ENCODE measurements at places on chromosomes 16 and 17. TPM values are rescaled to one million over a fixed set of nuclear protein-coding genes. Genes with fewer than 3 reads are reported as not detected.

B9D1 gene
- 25.1 TPM for total RNA-seq

FOXL1 gene
- total RNA-seq = not detected

CRISPLD2 gene
- total RNA-seq = 160 TPM

GAST gene
- not detected for total RNA-seq

EIF3C gene
- 129 TPM for total RNA-seq

TEN1 gene
- total RNA-seq = 29.0 TPM

HIC1 gene
- total RNA-seq = 3.6 TPM

XAF1 gene
- 32.9 TPM for total RNA-seq

MMD gene
- total RNA-seq = 136 TPM

LGALS9B gene
- total RNA-seq = not detected

AHSP gene
- total RNA-seq = not detected

PSMD12 gene
- total RNA-seq = 29.1 TPM

KRT32 gene
- not detected for total RNA-seq

NHERF2 gene
- total RNA-seq = 140 TPM

KRT33B gene
- not detected for total RNA-seq

NOXO1 gene
- total RNA-seq = not detected

SLC26A11 gene
- 31.4 TPM for total RNA-seq

CX3CL1 gene
- 4.7 TPM for total RNA-seq

AATK gene
- total RNA-seq = 1.5 TPM

VWA3A gene
- total RNA-seq = not detected

C17orf100 gene
- 2.0 TPM for total RNA-seq

DCTN5 gene
- 25.1 TPM for total RNA-seq

C17orf107 gene
- total RNA-seq = 0.44 TPM

ZFP90 gene
- 57.1 TPM for total RNA-seq

PIGS gene
- 39.9 TPM for total RNA-seq

MT1M gene
- total RNA-seq = 43.1 TPM

ITGA3 gene
- total RNA-seq = 13.2 TPM

CCL3 gene
- total RNA-seq = 2.0 TPM

TMEM92 gene
- total RNA-seq = not detected

B3GNT9 gene
- total RNA-seq = 5.9 TPM

HOXB7 gene
- 6.6 TPM for total RNA-seq

KRTAP9-4 gene
- not detected for total RNA-seq

GNAO1 gene
- 0.75 TPM for total RNA-seq

MYH2 gene
- not detected for total RNA-seq

SSTR5 gene
- not detected for total RNA-seq

ZNF469 gene
- total RNA-seq = 0.82 TPM

IKZF3 gene
- 1.9 TPM for total RNA-seq

KREMEN2 gene
- total RNA-seq = not detected

PITPNC1 gene
- total RNA-seq = 22.0 TPM

SCGB1C2 gene
- total RNA-seq = not detected

FAM222B gene
- total RNA-seq = 14.5 TPM

AGRP gene
- total RNA-seq = not detected

HOXB4 gene
- total RNA-seq = 2.0 TPM

TEX2 gene
- total RNA-seq = 119 TPM

CCL22 gene
- 3.9 TPM for total RNA-seq

AIPL1 gene
- total RNA-seq = not detected

AMDHD2 gene
- 34.3 TPM for total RNA-seq
